ENCODE measurements at places on chromosomes 7 and 10.

- DNase-seq: no peak
Measured at GRCh38 chr10:75607576-75607975, 176.2 kb downstream of the LRMDA start.

DNA sequence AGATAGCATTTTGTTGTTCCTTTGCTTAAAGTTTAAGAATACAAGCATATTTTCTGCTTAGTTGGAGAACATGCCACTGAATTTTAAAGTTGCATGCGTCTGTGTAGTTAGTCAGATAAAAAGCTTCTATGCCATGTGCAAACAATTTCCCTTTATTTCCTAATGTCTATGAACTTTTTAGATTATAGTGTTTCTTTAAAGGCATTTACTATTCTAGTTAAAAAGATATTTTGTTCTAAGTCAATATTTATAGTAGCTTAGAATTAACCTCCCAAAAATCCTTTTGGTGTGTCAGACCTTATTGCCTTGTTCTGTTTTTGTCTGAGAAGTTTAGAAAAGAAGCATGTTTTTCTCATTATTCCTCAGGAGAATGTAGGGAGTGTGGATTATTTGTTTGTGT is 99.0 kb upstream of the GATA3 start:
- no peak for DNase-seq

DNA sequence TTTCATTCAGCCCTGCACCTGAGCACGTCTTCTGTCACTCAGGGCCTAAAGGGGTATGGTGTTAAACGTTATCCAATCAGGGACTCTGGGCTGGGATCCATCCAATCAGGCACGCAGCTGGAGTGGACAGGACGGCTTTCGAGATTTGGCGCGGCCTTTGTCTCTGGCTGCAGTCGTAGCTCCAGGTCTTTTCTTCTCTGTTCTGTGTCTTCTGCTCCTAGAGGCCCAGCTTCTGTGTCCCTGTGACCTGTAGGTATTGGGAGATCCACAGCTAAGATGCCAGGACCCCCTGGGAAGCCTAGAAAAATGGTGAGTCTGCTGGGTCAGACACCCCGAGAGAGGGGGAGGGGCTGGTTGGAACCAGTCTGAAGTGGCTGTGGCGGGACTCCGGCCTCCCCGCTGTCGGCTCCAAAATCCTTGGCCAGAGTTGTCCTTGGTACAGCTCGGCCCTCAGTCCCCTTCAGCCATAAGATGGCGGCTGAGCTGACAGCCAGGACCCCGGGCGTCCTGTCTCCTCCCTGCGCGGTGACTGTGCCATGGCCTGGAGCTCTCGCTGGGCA is 11.7 kb upstream of the ZNF680 start:
- DNase-seq: no peak

DNA sequence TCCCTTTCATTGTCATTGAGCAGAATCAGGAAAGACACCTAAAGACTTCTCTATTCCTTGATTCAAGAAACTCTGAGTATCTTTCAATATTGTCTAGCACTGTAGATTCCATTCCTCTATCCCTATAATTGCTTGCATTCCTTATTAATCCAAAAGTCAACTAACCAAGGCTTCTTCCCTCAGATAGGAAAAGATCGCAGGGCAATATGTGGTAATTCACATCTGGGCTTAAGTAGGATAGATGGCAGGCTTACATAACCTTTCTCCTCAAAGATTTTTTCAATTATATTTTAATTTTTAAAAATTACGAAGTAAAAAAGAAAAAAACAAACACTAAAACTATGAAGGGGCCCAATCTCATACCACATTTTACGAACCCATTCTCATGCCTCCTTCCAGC is 7.1 kb upstream of the ARHGAP21 start:
- DNase-seq: no peak

- no peak for DNase-seq
Measured at GRCh38 chr7:46059308-46060020, 138.4 kb upstream of the IGFBP3 start.

GRCh38 chr7:151757274-151757673 is 119.6 kb downstream of the PRKAG2 start:
- no peak for DNase-seq

- no peak for DNase-seq
Measured at GRCh38 chr10:88026031-88026430, 162.6 kb downstream of the PTEN start.

DNA sequence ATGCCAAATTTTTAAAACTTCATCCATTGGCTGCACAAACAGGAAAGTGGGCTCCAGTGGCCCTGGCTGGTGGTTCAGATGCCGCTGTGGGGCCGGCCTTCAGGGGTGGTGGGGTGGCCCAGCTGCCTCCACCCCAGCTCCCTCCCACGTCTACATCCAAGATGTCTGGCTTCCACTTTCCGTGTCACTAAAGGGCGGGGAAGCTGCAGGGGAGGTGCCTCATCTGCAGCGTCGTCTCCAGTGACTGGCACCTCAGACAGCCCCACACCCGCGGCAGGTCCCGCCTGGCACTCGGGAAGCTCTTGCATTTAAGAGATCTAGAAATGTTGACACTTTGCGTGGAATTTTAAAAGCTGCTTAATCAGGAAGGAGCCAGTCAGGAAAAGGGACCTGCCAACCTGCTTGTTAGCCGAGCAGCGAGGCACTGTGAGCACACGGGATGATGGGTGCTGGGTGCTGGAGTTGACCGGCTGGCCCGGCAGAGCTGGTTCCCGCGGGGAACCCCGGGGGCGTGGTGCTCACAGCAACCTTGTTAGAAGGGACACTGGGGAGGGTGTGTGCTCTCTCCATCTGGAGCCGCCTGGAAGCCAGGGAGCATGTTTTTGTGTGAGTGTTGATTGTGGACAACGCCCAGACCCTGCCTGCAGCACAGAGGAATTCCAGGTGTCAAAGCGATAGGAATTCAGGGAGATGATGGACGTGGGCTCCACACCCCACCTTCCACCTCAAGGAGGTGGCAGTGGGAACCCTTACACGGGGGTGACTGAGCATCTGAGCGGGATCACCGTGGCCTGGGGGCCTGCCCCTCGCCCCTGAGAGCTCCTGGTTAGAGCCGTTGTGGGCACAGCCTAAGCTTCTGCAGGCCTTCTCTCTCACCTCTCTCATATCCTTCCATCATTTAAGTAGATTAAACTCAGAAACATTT is 320.5 kb downstream of the PTPRN2 start:
- no peak for DNase-seq

DNA sequence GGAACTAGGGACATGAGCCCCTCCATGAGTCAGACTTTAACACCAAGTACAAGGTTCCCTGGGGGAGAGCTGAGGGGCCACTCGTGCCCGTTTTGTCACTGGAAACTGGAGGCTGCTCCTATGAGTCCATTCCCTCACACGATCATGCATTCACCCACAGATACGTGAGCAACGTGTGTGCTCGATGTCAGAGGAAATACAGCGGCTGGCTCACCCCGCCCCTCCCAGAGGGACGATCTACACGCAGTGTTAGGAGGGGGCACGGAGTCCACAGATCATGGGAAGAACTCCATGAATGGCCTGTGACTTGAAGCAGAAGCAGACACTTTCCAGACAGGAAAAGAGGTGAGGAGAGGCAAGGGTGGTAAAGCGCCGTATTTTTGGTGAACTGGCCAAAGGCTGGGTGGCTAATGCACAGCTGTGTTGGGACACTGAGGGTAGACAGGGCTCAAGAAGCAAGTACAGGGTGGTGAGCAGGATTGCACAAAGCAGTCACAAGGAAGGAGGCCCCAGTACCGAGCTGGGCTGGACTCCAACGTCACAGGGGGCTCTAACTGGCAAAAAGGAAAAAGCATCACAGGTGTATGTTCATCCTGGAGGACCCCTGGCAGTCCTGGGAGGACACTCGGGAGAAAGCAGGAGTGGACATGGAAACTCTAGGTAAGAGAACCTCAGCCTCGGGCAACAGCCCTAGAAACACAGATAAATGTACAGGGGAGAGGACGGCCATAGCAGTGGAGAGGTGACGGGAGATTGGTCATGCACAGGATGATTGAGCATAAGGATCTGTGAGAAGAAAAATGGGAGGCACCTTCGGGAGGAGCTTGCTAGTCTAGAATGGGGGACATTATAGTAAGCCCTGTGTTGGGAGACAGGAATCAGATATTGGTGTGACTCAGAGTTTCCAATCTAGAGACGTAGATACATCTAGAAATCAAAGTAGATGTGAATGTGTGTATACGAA is 41.2 kb downstream of the TNS3 start:
- no peak for DNase-seq

- DNase-seq: no peak
Measured at GRCh38 chr7:21829731-21830130, 116.0 kb downstream of the CDCA7L start.

DNA sequence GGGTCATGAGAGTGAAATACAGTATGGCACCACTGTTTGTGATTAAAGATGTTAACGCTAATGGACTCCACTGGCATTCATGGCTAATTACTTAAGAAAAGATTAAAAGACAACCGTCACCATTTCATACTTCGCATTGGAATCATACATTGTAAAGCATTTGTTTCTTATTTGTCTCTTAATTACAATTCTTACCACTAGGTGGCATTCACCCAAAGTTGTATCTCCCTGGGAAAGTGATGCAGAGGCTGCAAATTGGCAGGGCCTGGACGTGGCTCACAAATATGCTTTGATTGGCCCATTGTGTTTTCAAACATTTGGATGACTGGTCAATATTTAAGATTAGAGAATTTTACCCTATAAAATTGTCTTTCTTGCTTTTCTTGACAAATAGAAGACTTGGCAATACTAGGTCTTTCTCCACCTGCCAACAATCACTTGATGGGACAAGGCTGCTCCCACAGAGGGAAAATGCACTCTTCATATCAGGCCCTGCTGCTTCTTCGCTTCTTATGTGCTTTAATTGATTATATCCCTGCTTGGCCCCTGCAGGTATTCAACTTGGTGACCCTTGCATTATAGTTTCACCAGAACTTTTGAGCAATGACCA is 72.1 kb upstream of the STARD3NL start:
- DNase-seq: no peak

DNA sequence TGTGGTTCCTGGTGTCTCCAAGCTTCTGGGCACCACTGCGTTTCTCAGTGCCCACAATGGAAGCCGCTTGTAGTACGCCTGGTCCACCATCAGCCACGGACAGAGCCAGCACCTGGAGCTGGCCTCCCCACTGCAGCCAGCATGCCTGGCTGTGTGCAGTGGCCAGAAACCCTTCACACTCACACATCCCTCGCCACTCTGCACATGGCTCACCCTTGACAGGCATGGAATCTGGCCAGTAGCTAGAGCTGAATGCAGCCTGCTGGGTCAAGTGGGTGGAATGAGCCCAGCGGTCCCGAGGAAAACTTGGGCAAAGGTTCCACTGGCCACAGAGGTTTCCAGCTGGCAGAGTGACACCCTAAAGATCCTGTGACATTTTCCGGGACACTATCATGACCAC is 146.0 kb upstream of the ADO start:
- no peak for DNase-seq

DNA sequence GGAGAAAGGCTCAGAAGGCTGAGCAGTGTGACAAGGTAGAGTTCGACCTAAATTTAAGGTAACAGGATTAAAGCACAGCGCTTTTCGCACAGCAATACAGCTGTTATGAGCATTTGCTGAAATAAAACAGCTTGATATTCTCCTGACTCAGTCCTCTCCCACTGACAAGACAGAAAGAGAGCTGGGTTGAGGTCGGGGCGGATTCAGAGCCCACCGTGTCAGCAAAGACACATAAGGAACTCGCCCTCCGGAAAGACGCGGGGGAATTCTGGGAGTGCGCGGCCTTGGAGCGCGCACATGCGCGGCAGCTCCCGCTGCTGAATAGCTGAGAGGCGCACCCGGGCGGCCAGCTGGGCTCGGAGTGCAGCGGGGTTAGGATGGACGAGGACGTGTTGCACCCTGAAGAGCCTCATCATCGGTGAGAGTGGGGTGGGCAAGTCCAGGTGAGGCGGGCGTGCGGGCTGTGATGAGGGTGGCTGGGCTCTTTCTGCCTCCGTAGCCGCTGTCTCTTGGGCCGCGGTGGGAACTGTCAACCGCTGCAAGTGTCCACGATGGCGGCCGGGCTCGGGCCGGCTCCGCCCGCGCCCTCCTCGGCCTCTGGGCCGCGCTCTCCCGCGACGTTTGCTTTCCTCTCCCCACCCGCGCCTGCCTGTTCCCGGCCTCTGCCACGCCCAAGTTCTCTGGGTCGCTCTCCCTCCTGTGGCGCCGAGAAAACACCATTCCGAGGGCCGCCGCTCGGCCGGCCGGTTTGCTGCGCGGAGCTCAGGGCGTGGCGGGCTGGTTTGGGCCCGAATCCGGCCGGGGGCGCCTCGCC is 120.6 kb downstream of the LYZL1 start:
- peak; percentile 40 for DNase-seq

DNA sequence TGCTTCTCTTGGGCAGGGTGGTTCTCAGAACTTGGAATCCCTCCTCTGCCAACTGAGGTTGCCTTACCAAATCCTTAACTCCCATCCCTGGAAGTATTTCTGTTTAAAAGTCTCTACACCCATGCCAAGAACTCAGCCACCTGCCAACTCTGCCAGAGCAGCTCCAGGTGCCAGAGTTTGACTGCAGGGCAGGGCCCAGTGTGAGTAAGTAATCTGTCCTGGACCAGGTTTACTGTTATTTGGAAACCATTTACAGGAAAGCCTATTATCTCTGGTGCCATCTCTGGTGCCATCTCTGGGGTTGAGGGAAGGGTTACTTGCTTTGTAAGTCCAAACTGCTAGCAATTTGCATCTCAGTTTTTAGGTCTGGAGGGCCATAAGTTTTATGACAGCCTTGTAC is 2.5 kb downstream of the TSPAN15 start:
- no peak for DNase-seq

- no peak for DNase-seq
Measured at GRCh38 chr7:7183838-7184463, 1.6 kb downstream of the C1GALT1 start.

DNA sequence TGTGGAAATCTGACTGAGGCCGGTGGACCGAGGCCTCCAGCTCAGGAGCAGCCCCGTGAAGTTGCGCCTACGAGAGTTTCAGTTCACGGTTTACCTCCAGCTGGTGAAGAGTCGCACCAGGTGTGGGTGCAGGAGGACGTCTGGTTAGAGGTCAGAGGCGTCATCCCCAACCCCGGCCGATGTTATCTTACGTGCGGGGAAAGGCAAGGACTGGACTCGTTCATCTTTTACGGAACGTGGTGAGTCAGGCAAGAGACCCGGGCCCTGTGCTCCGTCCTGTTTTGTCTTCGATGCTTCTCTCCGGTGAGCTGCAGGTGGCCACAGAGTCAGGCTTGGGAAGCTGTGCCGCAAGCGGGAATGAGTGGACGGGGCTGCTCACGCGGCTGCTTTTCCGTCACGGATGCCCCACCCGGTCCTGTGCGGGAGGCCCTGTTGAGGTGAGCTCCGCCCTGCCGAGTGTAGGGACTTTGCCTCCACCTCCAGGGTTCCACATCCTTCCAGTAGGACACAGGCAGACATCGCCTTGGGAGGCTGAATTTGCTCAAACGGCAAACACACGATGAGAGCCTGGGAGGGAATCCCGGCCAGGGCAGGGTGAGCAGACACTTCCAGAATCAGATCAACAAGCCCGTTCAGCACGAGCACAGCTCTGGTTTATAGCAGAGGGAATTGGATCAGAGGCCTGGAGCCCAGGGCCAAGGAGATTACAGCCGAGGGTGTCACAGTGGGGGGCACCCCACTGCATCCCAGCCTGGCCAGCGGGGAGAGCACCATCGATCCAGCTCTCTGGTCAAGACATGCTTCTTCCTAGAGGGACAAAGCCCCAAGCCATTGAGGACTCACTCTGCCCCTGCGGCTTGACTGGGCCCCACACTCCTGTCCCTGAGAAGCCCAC is 50.1 kb upstream of the INPP5A start:
- DNase-seq: no peak

- DNase-seq: no peak
Measured at GRCh38 chr10:35423505-35424306, 87.4 kb downstream of the CCNY start.

- peak; percentile 32 for DNase-seq
Measured at GRCh38 chr7:65980478-65981250, 1.3 kb downstream of the GUSB start.
